Stimulated activated CD4-positive, alpha-beta T cell treated with anti-CD3 and anti-CD28 coated beads, Interleukin-4, amount 100 ng/mL, for 4 hours (primary cell): ENCODE measurements at places on chromosomes 16 and 17.
A peak's percentile ranks its signal among the peaks of the same experiment; 100 is the strongest.

- DNase-seq: no peak
Measured at GRCh38 chr17:57289613-57290012, 33.3 kb downstream of the MSI2 start.

DNA sequence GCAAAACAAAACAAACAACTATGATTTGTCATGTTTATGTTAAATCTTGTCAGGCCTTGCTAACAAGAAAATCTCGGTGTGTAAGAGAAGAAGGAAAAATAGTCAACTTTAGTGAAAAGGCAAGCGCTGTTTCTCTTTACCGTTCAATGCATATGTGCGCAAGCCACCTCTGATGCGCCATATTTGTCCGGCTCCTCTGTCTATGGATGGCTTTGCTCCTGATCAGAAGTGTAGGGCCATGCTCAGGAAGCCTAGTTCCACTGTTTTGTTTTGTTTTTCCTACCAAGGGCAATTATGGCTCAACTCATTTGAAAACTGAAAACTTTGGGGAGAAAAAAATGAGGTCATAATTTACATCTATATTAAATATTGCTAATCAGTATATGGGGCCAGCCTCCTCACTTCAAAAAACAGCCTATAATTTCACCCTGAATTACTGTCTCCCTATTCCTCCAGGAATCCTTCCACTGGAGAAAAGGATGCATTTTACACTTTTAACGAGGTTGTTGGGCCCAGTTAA lies 4.5 kb downstream of the MAF start:
- no peak for DNase-seq

DNA sequence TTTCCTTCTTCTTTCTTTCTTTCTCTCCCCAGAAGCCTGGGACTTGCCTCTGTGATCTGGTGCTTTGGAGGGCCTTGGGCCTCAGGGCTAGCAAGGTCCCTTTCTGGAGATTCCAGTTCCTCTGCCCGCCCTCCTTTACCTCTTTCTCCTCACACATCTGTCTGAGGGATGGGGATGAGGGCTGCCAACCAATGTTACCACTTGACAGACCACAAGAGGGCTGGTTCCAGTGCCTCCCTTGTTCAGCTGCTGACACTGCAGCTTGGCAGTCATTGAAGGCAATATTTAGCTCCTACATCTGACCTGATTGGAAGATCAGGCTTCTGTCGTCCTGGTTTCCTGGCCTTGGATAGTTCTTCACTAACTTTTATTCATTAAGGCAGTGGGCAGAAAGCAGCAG lies 3.6 kb upstream of the ZNF652 start:
- no peak for DNase-seq

- DNase-seq: no peak
Measured at GRCh38 chr16:3974751-3975150, 94.2 kb upstream of the CREBBP start.

DNA sequence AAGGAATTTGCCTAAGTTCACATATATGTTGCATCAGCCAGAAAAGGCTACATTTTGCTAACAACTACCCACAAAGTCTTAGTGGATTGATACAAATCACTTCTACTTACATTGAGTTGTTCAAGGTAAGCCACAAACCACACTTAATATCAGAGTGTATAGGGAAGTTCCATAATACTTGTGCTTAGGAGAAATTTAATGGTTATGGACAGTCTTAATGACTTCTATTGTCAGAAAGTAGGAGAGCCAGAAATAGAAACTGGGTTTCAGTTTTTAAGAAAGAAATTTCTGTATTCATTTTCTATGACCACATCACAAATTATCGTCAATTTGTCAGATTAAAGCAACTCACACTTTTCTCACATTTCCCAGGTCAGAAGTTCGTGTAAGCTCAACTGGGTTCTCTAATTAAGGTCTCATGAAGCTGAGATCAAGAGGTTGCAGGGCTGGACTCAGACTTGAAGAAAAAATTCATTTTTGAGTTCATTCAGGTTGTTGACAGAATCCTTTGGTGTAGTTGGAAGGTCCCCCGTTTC lies 695.7 kb downstream of the CDH11 start:
- DNase-seq: no peak

DNA sequence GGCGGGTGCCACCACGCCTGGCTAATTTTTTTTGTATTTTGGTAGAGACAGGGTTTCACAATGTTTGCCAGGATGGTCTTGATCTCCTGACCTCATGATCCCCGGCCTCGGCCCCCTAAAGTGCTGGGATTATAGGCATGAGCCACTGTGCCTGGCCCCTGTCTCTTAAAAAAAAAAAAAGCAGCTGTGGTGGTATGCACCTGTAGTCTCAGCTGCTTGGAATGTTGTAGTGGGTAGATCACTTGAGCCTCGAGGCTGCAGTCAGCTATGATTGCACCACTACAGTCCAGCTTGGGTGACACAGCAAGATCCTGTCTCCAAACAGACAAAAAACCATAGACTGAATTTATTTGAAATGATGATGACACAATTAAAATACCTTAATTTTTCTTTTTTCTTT lies 24.3 kb downstream of the CDK12 start:
- DNase-seq: no peak

DNA sequence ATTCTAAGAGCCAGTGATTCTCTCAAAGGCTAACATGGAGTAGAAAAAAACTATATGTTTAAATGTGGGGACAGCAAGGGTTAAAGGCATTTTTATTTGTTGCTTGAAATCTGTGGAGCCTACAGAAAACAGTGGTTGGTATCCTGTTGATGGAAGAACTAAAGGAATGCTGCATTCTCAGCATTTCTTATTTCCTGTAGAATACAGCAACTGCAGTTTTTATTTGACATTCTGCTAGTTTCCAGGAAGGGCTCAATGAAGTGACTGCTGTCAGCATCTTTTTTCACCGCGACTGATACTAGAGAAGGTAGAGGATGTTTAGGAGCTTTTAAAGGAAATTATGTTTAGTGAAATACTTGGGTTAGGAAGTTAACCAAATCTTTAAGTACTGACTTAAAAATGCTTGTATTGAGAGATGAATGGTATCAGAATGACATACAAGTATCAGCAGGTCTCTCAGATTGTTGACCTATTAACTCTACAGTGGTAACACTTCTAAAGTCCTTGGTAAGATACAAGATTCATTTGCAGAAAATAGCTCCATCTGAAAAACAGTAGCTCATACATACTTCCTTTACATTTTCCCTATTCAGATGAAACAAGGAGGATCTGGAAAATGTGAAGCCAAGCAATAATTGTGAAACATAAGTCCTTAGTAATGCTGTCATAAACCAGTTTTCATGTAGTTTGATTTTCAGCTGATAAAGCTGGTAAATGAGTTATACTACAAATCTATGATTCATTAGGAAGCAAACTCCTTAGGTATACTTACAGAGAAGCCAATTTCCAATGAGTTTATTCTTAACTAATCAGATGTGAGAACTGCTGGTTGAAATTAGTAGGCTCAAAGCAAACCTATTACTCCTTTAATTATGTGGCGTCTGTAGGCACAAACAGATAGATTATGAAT lies 15.2 kb downstream of the CLTC start:
- no peak for DNase-seq

DNA sequence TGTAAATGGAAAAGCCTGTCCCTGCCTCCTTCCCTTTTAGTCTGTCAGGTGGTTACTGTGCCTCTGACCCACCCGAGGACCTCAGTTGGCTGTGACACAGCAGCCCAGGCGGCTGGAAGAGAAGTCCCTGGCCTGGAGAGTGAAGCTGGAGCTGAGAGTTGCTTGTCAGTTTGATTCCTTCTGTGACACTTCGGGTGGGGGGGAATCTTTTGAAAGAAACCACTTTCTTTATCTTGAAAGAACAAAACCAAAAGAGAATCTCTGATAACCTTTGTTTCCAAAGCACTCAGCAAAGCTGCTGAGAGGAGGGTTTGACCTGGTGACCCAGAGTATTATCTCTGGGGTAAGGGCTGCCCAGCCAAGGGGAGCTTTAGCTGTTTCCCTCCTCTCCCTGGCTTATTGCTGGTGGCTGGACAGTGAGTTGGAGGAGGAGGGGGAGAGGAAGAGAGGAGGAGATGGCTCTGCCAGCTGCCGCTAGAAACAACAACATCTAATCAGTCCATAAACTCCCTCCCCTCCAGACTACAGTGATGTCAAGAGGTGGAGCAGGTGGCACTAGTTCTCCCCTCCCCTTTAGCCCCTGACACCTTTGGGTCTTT lies 34.0 kb downstream of the YPEL2 start:
- no peak for DNase-seq

DNA sequence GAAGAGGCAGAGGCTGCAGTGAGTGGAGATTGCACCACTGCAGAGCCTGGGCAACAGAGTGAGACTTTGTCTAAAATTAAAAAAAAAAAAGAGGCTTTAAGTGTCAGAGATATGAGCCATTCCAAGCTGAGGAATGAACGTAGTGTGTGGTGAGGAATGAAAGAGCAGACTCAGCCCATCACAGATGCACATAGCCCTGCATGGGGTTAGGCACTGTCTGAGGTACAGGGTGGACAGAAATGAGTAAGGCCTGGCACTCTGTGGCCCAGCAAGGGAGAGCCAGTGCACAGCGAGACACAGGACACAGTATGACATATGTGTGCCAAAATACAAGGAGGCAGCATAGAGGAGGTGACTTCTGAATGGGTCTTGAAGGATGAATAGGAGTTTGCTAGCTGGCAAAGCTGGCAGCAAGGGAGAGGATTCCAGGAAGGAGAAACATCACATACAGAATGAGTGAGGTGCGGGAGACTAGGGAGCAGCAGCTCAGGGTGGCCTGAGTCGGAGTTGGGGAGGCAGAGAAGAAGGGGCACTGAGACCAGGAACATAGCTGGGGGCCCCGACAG lies 8.7 kb upstream of the ZNF469 start:
- no peak for DNase-seq

DNA sequence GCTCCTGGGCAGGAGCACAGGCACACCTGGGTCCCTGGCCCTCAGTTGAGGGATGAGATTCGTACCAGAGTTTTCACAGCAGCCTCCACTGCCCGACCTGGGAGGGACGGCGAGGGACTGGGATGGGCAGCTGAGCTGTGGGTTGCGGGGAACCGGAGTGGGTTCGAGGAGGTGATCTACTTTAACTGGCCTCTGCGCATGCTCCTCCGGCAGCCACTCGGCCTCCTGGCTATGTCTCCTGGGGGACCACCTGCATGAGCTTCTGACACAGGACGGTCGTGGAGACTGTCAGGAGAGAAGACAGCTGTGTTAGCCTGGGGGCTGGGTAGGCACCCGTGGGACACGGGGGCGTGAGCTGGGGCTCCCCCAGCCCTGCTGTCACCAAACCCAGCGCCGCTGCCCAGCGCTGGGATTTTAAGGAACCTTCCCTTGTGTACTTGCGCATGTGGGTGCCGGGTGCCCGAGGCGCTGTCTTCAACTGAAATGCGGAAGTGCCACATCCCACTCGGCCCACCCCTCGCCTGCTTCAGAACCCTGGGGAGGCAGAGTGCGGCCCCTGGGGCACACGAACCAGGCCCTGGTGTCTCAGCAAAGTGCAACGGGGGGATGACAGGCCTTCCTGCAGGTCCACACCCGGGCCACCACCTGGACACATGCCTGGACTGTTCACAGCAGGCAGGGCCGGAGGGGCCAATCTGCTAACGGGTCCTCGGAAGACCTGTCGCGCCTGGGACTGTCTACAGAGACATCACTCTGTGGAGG lies 36.4 kb downstream of the SLC7A5 start:
- DNase-seq: peak; percentile 18

- no peak for DNase-seq
Measured at GRCh38 chr17:81541123-81541522, 11.0 kb downstream of the FAAP100 start.
